Effector CD8-positive, alpha-beta T cell (primary cell): ENCODE measurements at places on chromosomes 2 and 18.

- no peak for DNase-seq
Observed at GRCh38 chr2:190180313-190181122, 118.0 kb upstream of the MSTN start.

DNA sequence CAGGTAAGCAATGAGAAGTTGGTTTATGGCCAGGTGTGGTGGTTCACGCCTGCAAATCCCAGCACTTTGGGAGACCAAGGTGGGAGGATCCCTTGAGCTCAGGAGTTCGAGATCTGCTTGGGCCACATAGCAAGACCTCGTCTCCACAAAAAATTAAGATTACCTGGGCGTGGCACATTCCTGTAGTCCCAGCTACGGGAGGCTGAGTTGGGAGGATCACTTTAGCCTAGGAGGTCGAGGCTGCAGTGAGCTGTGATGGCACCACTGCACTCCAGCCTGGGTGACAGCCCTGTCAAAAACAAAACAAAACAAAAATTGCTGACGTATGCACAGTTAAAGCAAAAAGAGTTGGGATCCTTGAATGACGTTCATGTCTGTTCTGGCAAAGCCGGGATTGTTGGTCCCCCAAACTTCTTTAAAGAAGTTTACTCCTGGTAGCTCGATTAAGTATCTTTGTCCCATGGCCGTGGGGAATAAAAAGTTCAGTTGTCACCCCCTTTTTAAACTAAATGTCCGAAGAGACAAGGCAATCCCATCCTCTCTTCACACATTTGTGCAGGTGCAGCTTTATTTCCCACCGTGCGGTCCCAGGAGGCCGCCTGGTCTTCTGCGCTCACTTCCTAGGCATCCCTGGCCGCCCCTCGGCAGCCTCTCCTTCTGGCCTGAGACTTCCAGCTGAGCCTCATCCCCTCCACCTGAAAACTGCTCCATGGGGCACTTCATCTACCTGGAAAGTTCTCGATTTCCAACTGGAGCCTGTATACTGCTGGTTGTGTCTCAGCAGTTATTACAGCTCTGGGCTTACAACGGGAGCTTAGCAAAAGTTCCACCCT, 762 bp upstream of the SPOPL start:
- no peak for DNase-seq

GRCh38 chr18:23619388-23619881, 33.1 kb upstream of the NPC1 start:
- DNase-seq = no peak

DNA sequence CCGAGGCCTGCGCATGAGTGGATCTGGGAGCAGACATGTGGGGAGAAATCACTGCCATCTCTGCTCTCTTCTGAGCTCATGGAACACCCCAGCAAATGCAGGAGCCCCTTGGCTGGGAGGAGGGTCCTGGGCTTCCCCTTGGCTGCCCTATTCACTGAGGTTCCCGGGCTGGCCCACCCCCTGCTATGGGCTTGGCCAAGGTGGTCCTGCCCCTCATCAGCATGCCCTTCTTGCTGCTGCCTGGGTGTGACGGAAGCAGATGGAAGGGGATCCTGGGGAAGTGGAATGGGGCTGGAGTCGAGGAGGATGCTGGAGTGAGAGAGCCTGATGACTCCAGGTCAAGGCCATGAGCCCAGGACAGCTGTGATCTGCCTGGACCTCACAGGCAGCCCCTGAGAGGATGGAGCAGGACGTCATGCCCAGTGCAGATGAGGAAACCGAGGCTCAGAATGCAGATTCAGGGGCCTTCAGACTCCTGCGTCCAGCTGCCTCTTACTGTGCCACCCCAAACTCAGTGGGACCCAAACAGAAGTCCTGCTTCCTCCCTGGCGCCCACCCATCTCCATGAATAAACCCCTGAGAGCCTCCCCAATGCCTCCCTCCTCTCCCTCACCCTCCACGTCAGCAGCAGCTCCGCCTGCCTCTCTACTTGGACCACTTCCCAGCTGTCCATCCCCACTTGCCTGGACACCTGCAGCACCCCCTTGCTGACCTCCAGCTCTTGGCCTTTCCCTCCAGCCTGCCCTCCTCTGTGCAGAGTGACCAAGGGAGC, 4.0 kb downstream of the SNED1 start:
- DNase-seq = no peak

DNA sequence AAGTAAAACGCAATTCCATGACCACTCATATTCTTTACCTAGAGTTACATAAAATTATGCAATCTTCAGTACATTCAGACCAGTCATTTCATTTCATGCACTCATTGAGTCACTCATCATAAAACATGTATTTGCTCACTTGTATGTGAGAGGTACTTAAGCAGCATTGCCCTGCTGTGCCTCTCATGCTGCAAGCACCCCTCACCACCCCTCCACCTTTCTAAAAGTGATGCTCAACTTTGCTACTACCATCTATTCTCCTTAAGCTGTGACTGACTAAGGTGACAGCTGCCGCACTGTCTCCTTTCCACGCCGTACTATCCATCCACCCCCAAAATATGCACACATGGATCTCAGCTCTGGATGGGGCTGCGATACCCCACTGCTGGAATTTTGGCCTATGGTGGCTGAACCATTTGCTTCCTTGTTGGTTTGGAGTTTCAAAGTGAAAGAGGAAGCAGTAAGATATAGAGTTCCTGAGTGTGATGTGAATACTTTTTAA, 7.2 kb downstream of the ARHGAP25 start:
- DNase-seq = no peak

DNA sequence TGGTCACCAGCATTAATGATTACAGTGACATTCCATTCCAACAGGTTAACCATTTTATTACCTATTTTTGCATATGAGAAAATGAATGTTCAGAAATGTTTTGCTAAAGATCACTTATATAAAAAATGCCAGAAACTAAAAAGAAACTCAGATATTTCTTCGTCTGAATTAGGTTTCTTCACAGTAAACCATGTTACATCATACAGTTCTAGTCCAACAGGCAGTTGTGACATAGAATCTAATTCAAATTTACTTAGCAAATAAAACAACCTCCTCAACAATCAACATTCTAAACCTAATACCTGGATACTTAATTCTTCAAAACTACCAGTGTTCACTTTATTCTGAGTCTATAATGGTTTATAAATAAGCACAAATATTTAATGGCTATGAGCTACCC, 416.3 kb upstream of the LRRTM4 start:
- DNase-seq = no peak

DNA sequence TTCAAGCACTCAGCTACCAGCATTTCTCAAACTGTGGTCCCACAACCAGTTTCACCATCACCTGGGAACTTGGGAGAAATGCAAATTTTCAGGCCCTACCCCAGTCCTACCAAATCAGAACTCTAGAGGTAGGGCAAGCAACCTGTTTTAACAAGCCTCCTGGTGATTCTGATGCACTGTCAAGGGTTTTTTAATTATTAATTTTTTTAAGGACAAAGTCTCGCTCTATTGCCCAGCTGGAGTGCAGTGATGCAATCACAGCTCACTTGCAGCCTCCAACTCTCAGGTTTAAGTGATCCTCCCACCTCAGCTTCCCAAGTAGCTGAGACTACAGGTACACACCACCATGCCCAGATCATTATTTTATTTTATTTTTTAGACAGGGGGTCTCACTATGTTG, 7.8 kb downstream of the ACMSD start:
- DNase-seq = no peak
